ENCODE measurements at places on chromosomes 7 and 10.
A peak's percentile ranks its signal among the peaks of the same experiment; 100 is the strongest.

DNA sequence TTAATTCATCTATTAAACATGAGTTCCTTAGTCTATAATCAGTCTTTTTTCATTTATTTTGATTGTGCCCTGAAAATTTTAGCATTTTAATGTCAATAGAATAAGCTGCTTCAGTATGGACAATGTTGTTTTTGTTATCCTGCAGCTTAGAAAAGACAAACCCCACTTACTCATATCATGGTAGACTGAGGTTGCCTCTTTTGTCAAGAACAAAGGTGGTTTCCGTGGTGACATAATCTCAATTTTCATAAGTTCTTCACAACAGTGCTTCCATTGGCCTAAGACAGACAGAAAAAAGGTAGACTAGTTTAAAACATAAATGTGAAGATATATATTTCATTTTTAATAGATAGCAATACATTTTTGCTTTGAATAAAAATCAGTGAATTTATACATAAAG is 69.1 kb downstream of the RTKN2 start:
- DNase-seq = peak; percentile 83

GRCh38 chr10:48658975-48659269 is 25.8 kb upstream of the WDFY4 start:
- DNase-seq = no peak

GRCh38 chr10:62990126-62990525 is 143.0 kb upstream of the NRBF2 start:
- no peak for DNase-seq

GRCh38 chr7:151615058-151615457 is 95.4 kb upstream of the RHEB start:
- DNase-seq = no peak

GRCh38 chr7:67821116-67821515 is 824.5 kb downstream of the TYW1 start:
- DNase-seq = no peak

GRCh38 chr7:31492086-31492485 is 21.8 kb upstream of the ITPRID1 start:
- no peak for DNase-seq

DNA sequence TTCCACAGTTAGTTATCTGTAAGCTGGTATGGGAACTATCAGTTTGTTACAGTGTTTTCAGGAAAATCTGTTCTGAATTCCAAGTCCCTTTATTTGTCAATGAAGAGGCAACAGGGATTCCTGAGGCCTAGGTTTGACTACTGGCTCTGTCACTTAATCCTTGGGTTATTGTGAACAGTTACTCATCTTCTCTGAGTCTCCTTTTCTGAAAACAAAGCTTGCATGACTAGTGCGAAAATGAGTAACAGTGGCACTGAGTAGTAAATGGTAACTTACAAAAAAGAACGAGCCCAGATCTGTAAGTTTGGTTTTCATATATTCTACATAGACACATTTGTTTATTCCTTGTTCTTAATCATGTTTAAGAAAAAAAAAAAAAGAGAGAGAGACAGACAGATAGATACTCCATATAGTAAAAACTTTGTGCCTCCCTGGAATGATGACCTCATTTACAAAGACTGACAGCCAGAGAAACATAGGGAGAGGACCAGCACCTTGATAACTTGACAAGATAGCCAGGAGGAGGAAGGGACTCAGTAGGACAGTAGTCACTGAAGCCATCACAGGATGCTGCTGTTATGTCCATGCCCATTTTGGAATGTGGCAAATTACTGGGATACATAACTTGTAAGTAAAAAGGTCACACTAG is 1.9 kb downstream of the MRPS33 start:
- DNase-seq = peak; percentile 46

DNA sequence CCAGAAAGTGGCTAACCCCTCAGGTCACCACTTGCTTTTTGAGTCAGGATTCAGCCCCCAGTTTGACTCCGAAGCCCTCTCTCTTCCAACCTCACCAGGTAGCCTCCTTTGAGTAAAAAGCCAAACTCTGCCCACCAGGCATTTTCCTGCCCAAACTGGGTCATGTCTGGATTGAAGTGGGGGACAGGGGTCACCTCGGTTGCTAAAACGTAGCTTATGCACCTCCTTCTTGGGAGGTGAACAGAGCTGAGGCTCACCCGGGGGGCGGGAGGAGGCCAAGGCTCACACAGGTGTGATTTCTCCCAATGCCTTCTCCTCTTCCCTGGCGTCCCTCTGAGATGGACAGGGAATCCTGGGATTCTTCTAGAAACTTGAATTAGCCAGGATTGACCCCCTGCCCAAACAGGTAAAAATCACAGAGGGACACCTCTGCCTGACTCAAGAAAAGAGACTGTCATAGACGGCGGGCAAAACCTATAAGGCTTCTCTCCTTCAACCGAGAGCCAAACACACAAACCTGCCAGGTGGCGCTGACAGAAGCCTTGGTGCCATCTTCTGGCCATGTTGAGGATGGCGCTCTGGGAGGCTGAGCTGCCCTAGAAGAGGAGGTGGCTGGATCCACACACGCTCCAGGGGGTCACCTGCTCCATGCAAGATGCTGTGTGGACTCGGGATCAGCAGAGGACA is 51.6 kb downstream of the PRLHR start:
- peak; percentile 55 for DNase-seq

GRCh38 chr10:84542522-84543490 is 214.4 kb downstream of the CCSER2 start:
- DNase-seq = no peak
